ENCODE measurements at places on chromosomes 2 and 18.

GRCh38 chr2:177169810-177170514, 42.6 kb upstream of the HNRNPA3 start:
- H3K36me3 ChIP-seq: no peaks in the 10 kb centered on the region
- peaks cover 17% of the 10 kb centered on the region for H3K4me1 ChIP-seq
- no peak for DNase-seq
- no peaks in the 10 kb centered on the region for H3K27me3 ChIP-seq
- H3K27ac ChIP-seq: peak overlapping the region; percentile 31

DNA sequence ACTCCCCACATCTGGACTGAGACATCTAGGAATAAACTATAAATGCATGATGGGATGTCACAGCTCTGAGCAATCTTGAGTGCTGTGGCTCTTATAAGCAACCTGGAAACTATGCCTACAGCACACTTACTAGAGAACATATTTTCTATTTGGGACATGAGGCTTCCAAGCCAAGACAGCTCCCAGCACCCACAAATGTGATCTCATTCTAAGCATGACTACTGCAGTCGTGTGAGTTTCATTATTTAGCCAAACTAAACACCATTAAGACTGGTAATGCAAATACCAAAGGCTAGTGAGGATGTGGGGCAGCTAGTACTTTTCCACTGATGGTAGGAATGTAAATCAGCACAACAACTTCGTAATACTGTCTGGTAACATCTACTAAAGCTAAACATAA, 72.5 kb downstream of the RTTN start:
- H3K27me3 ChIP-seq: no peaks in the 10 kb centered on the region
- H3K27ac ChIP-seq: peak overlapping the region; percentile 36

DNA sequence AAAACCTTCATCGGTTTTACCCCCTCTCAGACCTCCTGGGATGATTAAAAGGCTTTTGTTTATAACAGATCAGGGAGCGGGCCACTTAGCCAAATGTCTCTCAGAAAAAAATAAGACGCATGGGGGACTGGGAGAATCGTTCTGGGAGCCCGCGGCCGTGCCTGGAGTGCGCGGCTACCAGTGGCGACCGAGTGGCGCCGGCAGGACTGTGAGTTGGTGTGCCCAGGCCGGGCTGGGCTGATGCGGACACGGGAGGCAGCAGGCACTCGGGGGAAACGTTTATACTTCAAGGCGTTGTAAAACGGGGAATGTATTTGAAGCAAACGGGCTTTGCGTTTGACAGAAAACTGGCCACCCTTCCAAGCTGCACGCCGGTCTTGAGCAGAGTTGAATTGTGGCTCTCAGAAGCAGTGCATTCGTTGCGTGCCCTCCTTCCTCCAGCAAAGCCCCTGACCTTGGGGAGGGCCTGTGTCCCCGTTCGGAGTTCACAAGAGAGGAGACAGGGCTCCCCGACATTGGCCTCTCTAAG, 4.7 kb upstream of the HOXD10 start:
- H3K36me3 ChIP-seq: no peaks in the 10 kb centered on the region
- no peak overlapping the region for H3K4me3 ChIP-seq
- peaks cover 60% of the 10 kb centered on the region for H3K27me3 ChIP-seq
- DNase-seq: peak; percentile 58
- H3K27ac ChIP-seq: no peak overlapping the region
- peaks cover 12% of the 10 kb centered on the region for H3K4me1 ChIP-seq

- H3K36me3 ChIP-seq: no peaks in the 10 kb centered on the region
- H3K27me3 ChIP-seq: no peaks in the 10 kb centered on the region
- H3K27ac ChIP-seq: no peak overlapping the region
- H3K4me1 ChIP-seq: no peaks in the 10 kb centered on the region
- no peak overlapping the region for H3K4me3 ChIP-seq
Observed at GRCh38 chr18:75981102-75981501, 513.9 kb downstream of the ZNF516 start.
